IPS DF 6.9 (cell line): ENCODE measurements at places on chromosomes 13 and 19.

DNA sequence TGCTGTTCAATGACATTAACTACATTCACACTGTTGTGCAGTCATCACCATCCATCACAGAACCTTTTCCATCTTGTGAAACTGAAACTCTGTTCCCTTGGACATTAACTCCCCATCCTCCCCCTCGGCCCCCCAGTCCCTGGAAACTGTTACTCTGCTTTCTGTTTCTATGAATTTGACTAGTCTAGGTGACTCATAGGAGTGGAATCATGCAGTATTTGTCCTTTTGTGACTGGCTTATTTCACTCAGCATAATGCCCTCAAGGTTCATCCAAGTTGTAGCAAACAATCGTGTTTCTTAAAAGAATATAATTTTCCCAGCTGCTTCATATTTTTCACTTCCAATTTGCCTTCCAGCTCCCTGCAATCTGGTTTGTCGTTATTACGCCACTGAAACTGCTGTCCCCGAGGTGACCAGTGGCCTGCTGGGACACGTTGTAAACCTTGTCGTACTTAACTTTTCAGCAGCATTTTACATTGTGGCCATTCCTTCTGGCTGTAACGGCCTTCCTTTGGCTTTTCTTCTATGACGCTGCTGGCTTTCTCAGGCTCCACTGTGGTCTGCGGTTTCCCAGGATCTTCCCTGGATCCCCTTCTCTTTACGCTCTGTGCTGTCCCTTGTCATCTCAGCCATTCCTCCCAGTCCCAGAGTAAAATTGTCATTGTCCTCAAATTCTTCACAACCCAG is 74.0 kb downstream of the DHRS12 start:
- no peak for DNase-seq

DNA sequence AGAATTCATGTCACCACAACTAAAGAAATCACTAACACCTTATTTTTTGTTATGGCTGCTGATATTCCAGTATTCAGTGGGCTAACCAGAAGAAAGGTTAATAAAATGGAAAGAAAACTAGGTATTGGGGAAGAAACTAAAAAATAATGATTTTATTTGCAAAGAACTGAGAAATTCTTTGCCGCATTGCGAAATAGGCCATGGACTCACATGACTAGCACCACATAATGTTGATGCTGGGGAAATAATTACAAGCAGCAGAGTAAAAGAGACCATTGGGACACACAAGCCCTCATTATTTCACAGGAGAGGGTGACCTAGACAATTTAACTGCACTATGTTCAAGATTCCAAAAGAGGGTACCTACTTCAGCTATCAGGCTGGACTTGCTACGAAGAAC is 1411.5 kb downstream of the SLITRK5 start:
- no peak for DNase-seq

DNA sequence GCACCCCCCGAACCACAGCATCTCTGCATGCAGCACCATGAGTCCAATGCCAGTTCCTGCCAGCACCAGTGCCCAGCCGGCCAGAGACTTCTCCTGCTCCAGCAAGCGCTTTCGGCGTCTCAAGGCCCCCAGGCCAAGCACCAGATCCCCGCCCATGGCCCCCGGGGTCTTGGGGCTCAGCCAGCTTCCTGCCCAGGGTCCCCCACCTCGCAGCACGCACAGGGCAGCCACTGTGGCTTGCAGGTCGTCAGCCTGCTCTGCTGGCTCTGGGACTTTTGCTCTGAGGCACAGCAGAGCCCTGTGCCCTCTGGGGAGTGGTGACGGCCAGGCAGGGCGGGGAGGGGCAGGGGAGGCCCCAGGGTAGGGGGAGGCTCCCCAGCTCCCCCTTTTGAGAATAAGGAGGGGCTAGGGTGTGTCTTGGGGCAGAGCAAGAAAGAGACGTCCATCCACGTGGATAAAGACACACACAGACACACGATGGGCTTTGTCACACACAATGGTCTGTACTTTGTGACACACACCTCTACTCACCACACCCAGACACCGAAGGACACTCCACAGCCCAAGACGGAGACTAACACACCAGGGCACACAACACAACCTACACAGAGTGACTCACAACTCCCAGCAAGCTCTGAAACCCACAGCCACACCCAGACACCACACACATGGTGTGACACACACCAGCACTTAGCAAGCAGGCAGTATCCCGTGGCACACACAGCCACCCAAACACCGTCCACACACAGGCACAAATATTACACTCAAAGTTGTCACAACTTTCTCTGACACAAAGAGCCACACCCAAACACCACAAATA is at the start of gene KCNN4:
KCNN4 (minus strand) TSS at position 268 of the 820 bp plus-strand sequence; CDS start at position 156, 112 bp downstream.
- DNase-seq: no peak

DNA sequence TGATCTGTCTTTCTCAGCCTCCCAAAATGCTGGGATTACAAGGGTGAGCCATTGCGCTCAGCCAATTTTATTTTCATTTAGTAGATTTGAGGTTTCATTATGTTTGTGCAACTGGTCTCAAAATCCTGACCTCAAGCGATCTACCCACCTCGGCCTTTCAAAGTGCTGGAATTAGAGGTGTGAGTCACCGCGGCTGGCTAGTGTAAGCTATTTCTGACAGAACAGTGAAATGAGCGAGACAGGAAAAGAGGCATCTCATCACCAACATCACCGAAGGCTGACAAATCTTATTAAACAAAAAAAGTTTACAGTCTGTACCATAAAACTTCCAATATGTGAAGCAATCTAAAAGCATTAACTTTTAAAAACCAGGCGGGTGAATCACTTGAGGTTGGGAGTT is 12.2 kb upstream of the ZNF888 start:
- no peak for DNase-seq

DNA sequence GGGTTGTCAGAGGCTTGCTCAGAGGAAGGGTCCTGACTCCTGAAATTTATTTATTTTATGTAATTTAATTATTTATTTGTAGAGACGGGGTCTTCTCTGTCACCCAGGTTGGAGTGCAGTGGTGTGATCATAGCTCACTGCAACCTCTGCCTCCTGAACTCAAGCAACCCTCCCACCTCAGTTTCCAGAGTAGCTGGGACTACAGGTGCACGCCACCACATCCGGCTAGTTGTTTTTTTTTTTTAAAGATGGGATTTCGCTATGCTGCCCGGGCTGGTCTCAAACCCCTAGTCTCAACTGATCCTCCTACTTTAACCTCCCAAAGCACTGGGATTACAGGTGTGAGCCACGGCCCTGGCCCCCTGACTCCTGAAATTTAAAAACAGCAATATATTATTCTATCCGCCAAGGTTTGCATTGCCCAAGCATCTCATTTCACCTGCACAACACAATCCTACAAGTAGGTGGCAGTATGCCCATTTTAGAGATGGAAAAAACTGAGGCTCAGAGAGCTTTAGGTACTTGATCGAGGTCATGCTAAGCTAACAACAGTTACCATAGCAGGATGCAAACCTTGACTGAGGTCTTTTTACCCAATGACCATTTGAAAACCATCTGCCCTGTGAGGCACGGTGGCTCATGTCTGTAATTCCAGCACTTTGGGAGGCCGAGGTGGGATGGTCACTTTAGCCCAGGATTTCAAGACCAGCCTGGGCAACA is 18.1 kb downstream of the ARHGEF18 start:
- no peak for DNase-seq

GRCh38 chr13:22744688-22745452 is 435.9 kb upstream of the SGCG start:
- no peak for DNase-seq

DNA sequence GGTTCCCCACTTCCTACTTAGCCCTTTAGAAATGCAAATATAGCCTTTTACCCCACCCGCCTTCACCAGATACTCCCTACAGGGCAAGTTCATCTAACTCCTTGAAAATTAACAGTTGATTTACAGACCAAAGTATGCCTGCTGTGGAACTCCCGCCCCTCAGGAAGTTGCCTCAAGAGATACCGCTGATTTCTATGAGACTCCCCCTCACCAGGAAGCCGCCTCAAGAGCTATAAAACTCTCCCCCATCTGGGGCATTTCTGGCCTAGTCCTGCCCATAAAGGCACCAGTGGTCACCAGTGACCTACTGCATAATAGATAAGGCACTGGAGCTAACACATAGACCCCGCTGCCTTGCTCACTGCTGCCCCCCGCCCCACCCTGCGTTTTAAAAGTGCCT is 201.7 kb upstream of the UBL3 start:
- DNase-seq: no peak

DNA sequence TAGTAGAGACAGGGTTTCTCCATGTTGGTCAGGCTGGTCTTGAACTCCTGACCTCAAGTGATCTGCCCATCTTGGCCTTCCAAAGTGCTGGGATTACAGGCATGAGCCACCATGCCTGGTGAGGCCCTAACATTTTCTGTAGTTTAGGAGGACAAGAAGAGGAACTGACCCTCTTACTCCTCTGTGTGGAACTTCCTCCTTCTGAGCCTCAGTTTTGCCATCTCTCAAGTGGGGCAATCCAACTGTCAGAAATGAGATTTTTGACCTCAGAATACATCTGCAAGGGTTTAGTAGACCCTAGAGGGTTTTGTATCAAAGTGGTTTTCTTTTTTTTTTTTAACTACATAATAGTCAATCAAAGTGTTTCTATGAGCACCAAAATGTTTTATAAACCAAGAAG is 2.4 kb downstream of the DKKL1 start:
- DNase-seq: no peak

GRCh38 chr19:6039566-6040225 is 61.8 kb upstream of the RANBP3 start:
- no peak for DNase-seq

DNA sequence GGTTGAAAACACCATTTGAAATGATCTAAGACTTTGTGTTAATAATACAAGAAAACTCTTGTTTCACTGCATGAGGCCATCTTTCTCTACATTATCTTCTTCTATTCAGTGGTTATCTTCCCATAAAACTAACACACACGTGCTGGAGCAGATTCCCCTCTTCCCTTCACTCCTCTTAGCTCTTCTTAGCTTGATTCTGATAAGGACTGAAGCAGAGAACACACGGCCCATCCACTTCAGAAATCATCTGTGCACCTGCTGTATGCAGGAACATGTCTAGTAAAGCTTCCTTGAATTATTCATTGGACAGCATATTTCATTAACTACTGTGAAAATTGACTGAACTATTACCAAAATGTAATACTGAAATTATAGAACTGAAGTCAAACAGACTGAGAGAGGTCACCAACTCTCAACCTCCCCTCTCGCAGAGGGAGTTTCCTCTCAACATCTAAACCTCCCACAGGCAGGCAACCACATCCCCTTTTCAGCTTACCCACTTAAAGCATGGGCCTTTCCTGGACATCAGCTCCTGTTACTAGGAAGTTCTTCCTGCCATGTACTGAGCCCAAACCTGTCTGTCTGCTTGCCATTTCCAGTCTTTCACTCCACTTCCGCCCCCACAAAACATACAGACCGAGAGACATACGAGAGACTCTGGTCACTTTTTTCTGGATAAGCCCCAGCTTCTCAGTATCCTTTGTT is 113.9 kb downstream of the CRYL1 start:
- DNase-seq: no peak
